ENCODE measurements at places on chromosomes 12 and 14. TPM values are rescaled to one million over a fixed set of nuclear protein-coding genes. Genes with fewer than 3 reads are reported as not detected.

Gene SH2B3
- 33.3 TPM for total RNA-seq

Gene CLEC1B
- not detected for total RNA-seq

Gene TC2N
- total RNA-seq, result 55.4 TPM

Gene SLC2A14
- 0.14 TPM for total RNA-seq
